HT1080 (cell line): ENCODE measurements at places on chromosomes 5 and 9.

DNA sequence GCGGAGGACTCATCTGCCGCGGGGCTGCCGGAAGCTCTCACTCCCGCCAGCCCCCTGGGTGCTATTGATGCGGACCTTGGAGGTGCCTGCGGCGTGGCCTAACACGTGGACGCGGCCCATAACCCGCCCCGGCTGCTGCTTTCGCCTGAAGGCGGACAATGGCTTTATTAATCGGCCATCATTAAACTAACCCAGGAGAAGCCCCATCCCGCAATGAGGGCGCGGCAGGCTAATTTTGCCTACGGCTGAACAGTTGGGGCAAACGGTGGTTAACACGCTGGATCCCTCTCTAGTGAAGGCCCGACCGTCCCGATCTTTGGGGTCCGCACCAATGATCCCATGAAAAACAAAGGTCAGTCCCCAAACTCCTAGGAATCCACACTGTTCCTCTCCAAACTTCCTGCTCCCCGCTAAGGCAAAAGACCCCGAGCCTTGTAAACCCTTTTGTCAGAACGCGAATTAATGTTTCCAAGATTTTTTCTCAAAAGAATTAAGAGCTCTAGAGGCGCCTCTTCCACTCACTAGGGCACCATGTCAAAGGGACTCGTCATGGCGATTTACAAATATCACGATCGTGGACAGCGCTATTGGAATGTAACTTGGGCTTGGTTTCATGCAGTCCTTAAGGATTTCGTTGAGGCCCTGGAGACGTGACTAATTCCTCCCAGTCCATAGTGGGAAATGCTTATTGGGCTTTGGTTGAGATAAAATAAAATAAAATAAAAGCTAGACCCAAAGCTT, 193.1 kb downstream of the MEF2C start:
- no peak for DNase-seq

DNA sequence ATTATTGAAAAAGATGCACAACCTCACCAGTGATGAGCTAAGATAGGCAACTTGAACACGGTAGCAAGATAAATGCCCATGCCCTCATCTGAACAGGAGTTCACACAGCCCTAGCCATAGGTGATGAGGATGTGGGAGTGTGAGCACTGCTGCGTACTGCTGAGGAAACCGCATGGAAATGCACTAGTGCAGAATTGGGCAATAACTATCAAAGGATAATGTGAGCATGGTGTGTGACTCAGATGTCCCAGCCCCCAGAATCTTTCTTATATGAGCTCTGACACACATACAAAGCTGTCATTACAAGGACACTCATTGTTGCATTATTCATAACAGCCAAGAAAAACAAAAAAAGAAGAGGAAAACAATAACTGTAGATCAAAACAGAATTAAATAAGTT, 521.2 kb downstream of the IRX1 start:
- peak; percentile 25 for DNase-seq

- peak; percentile 47 for DNase-seq
Observed at GRCh38 chr5:108432024-108432423, 50.1 kb upstream of the FBXL17 start.

GRCh38 chr5:73791389-73791788, 165.4 kb downstream of the ARHGEF28 start:
- DNase-seq, result no peak

DNA sequence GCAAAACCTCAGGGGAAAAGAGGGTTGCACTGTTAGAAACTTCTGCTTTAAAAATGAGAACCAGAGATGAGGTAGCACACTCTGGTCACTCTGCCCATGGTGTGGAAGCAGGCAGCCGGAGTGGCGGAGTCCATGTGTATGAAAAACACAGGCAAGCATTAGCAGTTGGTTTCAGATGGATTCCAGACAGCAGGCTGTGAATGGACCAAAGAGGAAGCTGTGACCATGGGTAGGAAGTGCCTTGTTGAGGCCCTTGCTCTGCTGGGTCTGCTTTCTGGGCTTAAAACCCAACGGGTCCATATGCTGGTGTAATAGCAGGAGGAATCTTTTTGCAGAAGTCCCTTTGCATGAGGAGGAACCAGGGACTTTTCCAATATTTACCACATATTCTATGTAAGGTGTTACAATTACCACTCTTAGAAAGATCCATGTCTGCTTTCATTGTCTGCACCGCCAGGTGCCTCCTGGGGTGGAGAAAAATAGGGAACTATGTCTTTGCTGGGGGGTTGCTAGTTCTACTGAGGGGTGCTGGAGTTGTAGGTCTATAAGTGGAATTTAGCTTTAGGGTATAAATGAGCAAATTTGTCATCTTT, 77.0 kb downstream of the ANKRD55 start:
- no peak for DNase-seq

DNA sequence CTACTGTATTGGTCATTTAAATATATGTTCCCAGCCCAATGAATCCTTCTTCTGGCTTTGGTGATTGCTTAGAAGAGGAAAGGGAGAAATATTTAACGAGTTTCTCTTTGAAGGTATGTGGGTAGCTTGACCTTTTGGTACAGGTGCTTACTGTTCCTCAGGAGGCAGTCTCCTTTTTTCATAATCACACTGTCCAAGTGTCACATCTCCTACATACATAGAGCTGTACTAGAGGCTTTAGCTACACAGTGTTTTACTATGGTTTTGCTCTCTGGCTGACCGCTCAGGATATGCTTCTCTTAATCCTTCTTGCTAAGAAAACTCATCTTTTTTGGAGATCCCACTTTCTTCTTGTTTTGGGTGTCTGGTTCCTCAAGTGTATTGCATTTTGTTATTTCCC, 6.9 kb downstream of the ERBIN start:
- no peak for DNase-seq

GRCh38 chr9:8680157-8680556, 880.6 kb upstream of the DMAC1 start:
- no peak for DNase-seq

DNA sequence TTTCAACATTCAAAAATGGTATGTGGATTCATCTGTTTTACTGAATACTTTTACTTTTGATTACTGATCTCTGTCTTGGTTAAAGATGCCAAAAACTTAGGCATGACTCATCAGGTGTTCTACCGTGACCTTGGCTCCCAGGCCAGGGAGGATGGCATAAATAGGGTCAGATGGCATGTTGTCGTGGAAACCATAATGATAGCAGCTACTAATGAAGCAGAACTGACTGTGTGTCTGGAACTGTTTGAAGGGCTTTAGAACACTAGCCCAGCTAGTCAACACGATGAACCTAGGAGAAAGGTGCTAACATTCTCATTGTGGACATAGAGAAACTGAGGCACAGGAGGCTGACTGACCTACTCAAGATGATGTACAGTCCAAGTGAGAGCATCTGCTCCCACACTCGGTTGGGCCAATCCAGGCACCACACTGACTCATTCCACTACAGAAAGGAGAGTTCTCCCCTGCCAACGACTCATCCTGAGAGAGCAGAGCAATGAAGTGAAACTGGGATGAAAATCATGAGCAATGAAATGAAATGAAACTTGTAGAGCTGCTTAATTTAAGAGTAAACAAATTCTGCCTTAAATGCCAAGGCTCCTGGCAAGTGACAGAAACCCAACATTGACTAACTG, 116.0 kb downstream of the TENT4A start:
- no peak for DNase-seq

DNA sequence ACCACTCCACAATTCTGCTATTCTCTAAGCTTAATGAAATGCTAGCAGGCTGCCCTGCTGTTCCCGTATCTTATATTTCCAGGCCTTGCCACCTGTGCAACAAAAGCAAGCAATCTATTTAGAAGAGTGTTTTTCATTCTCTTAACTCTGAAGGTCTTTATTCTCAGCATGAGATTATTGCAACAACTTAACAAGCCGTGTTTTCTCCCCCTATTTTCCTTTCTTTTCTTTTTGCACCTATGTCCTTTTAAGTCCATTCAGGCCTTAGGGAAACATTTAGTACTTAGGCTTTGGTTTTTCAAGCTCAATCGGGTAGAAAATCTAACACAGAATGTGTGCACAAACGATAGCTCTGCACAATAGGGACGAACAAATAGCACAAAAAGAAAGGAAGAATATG, 89.6 kb upstream of the DMRTA1 start:
- DNase-seq, result no peak

GRCh38 chr5:132961887-132962286, 1.5 kb downstream of the AFF4 start:
- peak; percentile 10 for DNase-seq

- DNase-seq, result no peak
Observed at GRCh38 chr5:78419396-78419795, 59.0 kb downstream of the SCAMP1 start.

- DNase-seq, result no peak
Observed at GRCh38 chr9:120505186-120505585, 74.8 kb downstream of the CDK5RAP2 start.

GRCh38 chr5:60370508-60370907, 329.5 kb downstream of the DEPDC1B start:
- no peak for DNase-seq

GRCh38 chr5:36877667-36878391, 1.3 kb downstream of the NIPBL start:
- peak; percentile 44 for DNase-seq

DNA sequence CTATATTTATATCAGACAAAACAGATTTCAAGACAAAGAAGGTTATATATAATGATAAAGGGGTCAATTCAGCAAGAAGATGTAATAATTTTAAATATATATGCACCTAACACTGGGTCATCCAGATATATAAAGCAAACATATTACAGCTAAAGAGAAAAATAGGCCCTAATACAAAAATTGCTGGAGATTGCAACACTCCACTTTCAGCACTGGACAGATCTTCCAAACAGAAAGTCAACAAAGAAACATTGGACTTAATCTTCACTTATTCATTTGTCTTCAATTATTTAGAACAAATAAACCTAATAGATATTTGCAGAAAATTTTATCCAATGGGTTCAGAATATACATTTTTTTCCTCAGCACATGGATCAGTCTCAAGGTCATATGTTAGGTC, 45.8 kb downstream of the MEIKIN start:
- DNase-seq, result no peak

DNA sequence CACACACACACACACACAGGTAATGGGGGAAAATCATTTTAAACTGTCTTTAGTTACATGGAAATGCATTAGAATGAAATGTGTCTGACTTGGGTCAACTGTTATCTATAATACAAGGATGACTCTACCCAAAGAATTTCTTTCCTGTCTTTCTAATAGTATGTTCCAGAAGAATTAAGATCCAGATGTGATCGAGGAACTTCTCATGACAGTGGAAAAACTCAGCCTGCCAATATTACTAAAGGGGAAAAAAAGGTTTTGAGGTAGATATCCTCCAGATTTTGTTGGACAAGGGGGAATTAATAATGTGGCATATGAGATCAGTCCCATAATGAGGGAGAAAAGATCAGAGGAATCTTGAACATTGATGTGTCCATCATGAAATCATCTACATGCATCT, 190.6 kb upstream of the MAP3K1 start:
- DNase-seq, result no peak

- DNase-seq, result peak; percentile 43
Observed at GRCh38 chr5:90709323-90710155, 150.9 kb downstream of the ADGRV1 start.

DNA sequence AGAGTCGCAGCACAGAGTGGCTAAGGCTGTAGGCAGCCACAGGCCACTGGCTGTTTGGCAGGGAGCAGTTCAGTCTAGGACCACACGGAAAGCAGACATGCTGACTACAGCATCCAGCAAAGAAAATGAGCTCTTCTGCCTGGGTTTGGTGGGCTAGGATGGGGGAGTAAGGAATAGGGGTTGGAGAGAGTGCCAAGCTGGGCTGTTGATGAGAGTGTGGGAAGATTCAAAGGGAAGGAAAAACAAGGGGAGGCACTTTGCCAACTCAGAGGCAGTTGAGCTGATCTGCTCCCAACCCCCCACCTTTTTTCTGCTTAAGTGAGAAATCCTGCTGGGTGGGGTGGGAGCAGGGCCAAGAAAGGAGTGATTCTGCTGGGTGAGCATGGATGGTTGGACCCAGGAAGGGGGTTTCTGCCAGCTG, 35.9 kb downstream of the SVEP1 start:
- DNase-seq, result peak; percentile 6

DNA sequence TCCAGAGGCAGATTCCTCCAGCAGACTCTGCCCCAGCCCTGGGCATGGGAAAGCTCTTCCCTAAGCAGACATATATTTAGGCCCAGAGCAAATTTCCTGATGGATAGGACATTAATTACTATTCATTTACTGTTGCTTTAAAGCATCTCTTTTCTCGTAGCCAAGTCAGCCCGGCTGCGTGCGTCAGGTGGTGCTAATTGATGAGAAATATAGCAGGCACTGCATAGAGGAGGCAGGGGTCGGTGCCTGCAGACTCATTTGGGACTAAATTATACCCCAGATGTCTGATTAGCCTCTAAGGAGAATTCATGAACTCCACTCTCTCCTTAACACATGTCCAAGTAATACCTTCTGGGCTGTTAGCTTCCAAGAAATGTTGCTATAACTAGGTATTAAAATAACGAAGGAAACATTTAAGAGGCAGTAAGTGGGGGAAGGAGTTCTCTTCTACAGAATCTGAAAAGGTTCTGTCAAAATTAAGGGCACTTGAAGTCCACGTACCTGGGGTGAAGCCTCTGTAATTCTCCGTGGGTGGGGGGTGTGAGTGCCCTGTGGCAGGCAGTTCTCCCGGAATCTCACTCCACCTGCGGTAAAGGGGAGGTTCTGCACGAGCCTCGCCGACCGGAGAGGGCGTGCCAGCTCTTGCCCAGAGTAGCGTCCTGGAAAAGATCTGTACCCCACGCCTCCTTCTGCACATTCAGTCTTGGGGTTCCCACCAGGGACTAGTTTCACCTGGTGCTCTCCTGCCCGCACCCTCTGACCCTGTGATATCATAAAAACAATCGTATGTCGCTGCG, 115.9 kb upstream of the FCN2 start:
- DNase-seq, result no peak

- peak; percentile 79 for DNase-seq
Observed at GRCh38 chr5:148733601-148734438, 79.5 kb upstream of the HTR4 start.

DNA sequence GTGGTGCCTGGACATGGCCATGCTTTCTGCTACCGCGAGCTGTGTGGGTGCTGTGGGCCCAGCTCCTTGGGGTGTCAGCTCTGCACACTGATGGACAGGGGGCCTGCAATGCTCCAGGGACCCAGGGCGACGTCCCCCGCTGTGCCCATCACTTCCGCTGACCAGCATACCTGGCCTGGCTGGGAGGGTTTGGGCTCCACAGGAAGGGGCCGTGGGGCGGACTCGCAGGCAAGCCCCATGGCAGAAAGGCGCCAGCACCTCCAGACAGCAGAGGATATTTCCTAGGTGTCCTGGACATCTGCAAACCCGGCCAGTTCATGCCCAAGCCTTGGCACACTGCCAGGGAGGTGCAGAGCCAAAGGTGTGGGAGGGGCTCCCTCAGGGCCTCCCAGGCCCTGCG, 295.8 kb upstream of the IRX4 start:
- no peak for DNase-seq

GRCh38 chr5:103293099-103293498, 34.5 kb downstream of the MACIR start:
- no peak for DNase-seq

- no peak for DNase-seq
Observed at GRCh38 chr5:81244451-81244850, 11.3 kb downstream of the CKMT2 start.
